Caco-2 (cell line): ENCODE measurements at places on chromosomes 13 and 19. TPM values are rescaled to one million over a fixed set of nuclear protein-coding genes. Genes with fewer than 3 reads are reported as not detected.

GRCh38 chr13:27396252-27396846, 28.1 kb upstream of the GTF3A start:
- DNase-seq: peak; percentile 61

The GIPC3 gene
- not detected in 2 replicates for total RNA-seq

The IGFL1 gene
- not detected in 2 replicates for total RNA-seq

DNA sequence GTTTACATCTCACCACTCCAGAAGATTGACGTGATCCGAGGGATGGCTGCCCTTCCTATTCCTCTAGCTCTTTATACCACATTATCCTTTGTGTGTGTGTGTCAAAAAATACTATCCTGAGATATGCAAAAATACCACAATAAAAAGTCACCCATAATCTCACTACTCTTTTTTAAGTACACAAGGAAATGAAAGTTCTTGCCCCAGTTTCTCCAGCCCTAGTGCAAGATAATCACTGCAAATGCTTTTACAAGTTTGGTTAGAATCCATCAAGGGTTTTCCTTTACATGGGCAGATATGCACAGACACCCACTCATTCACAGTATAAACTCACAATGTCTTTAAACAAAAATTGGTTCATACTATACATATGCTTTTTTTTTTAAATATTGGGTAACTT, 89.3 kb downstream of the DIAPH3 start:
- no peak for DNase-seq

GRCh38 chr13:29319451-29319850, 276.0 kb downstream of the SLC7A1 start:
- DNase-seq: no peak

DNA sequence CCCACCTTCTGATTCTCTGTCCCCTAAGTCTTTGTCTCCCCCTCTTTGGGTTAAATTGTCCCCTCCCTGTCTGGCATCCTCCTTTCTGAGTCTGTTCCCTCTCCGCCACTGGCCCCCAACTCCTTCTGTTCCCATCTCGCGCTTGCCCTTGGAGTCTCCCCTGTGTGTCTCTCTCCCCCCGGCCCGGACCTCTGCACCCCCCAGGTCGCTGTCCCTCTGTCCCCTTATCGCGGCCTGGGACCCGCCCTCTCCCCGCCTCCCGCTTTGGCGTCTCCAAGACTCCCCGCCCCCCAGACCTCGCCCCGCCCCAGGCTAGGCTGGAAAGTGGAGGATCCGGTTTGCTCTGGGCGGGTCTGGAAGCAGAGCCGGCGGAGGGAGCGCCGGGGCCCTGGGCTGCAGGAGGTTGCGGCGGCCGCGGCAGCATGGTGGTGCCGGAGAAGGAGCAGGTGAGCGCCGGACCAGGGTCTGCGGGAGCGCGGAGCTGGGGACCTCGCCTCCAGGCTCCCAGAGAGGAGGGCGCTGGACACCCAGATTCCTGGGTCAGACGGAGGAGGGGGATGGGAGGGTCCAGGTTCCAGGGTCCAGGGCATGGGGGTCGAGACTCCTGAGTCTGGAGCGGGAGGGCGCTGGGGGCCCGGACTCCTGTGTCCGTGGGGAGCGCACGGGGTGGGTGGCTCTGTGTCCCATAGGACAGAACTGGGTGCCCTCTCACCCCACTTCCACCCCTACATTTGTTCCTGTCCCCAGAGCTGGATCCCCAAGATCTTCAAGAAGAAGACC, at the start of gene TRPM4:
Gene TRPM4 (plus strand): TSS at position 348 of the 780 bp plus-strand sequence. CDS start 75 bp downstream, at position 423.
- peak; percentile 98 for DNase-seq

- no peak for DNase-seq
Measured at GRCh38 chr19:27777242-27777641, 1435.7 kb downstream of the UQCRFS1 start.

GRCh38 chr13:113537909-113538688, 46.5 kb upstream of the TFDP1 start:
- DNase-seq: no peak

The SPACA4 gene
- total RNA-seq: not detected in 2 replicates
